Stimulated activated CD8-positive, alpha-beta memory T cell treated with anti-CD3 and anti-CD28 coated beads, Interleukin-4, amount 100 ng/mL, for 48 hours (primary cell): ENCODE measurements at places on chromosomes 2 and 18.

- DNase-seq = no peak
Measured at GRCh38 chr2:23772684-23773083, 154.2 kb downstream of the ATAD2B start.

DNA sequence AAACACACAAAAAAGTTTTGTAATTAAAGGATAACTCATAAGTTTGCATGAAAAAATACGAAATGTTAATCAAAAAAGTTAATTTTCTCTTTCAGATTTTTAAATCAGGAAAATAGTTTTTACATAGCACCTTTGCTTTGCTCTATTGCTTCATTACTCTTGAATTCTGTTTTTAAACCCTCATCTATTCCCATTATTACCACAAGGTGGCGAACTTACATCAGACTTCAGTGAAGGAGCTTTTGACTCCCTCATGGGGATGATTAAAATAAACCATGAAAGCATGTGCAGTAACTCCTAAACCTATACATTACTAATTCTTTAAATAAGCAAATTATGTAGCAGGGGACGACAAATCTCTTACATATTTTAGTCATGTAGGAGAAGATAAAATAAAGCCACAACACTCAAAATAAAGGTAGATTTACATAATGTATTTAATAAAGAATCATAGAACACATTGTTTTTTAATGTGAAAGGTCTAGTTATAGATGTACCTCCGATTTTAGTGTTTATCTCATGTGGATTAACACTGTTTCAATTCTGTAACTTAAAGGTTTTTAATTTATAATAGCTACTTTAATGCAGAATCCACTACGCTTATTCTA, 105.2 kb downstream of the NETO1 start:
- DNase-seq = no peak

DNA sequence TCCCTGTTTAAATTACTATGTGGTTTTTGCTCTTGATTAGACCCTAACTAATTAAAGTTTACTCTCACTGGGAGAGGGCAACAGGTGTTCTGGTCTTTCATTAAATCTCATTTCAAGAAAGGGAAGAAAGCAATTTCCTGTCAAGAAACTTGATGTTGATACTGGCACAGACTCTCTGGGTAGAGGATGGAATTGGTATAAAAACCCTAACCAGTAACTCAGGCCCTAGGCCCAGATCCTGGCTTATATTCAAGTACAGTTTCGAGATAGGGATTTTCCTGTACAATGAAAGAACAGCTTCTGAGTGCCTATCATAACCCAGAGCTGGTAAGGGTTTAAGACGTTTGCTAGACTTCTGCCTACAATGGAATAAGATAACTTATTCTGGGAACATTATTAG, 61.6 kb upstream of the ACYP2 start:
- no peak for DNase-seq

- no peak for DNase-seq
Measured at GRCh38 chr18:3410273-3410672, 39.7 kb upstream of the TGIF1 start.

DNA sequence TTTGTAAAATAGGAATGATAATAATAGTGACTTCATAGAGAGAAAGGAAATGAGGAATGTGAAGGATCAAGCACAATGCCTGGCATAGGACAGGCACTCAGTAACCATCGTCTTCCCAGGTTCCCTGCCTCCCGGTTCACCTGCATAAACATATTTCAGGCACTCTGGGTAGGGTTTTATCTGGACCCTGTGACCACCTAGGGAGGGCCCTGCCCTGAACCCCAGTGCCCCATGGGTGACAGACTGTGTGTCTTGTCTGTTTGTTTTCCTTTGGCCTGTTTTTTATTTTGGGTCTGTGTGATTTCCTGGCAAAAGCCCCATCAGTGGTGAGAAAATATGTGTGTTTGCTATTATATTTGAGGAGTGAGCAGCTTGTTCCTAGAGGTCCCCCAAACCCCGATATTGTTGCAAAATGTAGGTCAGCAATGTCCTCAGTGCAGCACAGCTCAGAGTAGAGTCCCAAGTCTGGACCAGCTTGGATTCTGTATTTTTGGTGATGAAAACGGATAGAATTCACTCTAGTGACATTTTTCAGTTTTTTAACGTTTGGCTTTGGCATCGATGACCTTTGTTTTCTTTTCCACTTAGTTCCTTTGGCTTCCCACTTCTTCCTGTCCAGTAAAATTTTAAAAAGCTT, 9.6 kb upstream of the NT5C1B start:
- DNase-seq = no peak

DNA sequence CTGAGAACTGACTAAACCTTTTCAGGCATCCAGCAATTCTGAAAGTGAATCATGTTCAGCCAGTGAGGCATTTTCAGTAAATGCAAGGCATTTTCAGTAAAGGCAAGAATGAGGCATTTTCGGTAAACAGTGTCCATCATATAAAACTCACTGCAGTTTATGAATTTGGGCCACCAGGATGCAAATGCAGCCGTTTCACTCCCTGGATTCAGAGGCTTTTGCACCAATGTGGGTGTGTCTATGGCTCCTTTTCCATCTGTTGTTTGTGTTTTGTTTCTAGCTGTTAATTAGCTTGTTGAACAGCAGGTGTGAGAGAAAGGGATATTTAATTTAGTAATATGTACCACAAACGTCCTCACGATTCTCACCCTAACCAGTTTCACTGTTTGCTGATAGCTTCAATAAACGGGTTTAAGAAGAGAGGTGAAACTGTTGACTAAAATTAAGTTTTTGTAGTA, 116.3 kb upstream of the PGAP1 start:
- no peak for DNase-seq

DNA sequence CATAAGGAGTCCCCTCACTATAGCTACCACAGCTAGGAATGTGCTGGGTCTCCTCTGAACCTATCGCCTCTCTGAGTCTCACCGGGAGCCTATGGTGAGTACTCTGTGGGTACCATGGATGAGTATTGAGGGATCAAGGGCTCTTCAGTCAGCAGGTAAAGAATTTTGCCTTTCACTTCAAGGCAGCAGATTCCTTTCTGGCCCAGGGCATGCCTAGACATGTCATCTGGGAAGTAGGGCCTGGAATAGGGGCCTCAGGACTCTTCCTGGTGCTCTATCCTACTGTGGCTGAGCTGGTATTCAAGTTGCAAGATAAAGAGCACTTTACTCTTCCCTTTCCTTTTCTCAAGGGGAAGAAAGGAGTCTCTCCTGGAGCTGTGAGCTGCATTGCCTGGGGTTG, 85.6 kb upstream of the LHCGR start:
- no peak for DNase-seq

DNA sequence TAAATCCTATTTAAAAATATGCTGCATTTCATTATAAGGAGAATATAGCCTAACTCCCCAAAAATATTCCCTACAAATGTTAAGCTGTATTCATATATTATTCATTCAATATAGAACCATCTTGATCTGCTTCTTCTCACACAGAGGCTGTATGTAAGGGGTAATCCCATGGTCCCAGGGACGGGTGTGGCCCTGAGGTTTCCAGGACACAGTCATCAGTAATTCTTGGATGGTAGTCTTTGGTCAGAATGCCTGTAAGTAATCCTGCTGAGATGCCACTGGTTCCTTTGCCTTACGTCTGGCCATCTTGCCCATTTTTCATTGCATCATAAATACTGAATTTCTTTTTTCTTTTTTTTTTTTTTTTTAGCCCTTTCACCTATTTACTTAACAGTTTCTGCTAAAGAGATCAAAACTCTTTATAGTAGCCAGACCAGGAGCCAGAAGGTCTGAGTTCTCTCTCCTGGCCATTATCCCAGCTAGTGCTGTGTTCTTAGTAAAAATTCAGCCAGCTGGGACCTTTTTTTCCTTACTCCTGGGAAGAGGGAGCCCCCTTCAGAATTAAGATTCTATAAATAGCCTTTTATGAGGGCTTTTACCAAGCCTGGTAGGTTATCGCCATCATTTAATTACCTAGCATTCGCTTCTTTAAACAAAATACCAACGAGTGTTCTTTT, 134.9 kb downstream of the SOX11 start:
- DNase-seq = no peak

DNA sequence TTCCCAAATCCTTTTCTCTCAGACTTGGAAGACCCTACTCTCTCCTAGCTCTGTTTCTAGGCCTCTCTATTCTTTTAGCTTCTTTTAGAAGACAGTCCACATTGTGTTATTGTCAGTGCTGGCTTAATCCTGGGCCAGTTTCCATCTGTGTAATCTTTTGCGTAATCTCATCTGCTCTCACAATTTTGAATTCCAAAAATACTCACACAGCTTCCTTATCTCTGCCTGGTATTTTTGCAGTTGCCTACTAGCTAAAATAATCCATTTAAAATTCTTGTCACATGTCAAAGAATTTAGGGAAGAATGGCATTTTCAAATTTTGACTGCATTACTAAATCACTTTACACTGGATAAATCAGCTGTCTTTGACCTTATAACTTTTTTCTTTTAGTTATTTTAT, 200.6 kb upstream of the MEX3C start:
- no peak for DNase-seq

DNA sequence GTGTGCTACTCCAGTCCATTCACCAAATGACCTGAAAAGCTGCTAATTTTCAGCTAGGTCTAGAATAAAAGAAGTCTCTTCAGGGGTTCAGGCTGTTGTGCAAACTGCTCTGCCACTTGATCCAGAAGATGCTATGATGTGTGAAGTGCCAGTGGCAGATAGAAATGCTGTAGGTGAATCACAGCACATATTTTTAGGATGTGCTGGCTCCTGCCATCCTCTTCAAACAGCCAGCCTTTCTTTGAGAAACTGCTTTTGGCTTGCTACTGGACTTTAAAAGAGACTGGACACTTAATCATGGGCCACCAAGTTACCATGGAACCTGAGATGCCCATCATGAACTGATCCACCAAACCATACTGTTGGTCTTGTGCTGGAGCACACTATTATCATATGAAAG, 322.1 kb downstream of the EN1 start:
- DNase-seq = no peak

GRCh38 chr2:5433855-5434254, 258.3 kb upstream of the SOX11 start:
- DNase-seq = no peak

DNA sequence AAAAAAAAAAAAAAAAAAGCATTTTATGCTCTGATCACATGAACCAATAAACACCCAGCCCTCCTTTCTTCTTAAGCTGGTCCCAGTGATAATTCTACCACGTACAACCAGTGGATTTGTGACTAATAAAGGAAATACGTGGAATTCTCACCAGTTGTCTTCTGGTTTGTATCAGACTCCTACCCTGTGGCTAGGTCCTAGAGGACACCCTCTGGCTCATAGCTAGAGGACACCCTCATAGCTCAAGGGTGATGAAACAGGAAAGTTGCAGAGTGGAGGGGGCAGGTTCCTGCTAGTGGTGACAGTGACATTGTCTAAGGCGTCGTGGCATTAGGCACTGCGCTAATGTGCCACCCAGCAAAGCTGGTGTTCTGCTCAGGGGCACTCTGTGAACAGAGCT, 167.8 kb downstream of the BCL11A start:
- DNase-seq = no peak

DNA sequence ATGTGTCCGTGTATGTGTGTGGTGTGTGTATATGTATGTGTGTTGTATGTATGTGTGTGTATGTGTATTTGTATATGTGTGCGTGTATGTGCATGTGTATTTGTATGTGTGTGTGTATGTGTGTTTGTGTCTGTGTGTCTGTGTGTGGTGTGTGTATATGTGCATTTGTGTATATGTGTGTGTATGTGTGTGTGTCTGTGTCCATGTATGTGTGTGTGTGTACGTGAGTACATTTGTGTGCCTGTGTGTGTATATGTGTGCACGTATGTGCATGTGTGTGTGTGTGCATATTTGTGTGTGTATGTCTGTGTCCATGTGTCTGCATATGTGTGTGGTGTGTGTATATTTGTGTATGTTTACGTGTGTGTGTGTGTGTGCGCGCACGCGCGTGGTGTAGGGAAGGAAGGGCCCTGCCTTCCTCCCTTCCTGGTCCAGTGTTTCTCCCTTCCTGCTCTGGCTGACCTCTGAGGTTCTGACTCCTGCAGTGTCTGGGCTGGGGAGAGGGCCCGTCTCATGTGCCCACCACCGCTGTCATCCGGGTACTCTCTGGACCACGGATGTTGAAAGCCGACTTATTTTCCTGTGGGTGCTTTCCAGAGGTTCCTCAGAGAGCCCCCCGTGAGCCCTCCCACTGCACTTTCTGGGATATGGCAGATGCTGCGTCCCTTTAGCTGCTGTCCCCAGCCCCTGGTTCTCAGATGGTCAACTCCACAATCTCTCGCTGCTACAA, 209.5 kb downstream of the DYSF start:
- DNase-seq = no peak

GRCh38 chr18:774811-775210, 37.2 kb downstream of the YES1 start:
- DNase-seq = no peak

DNA sequence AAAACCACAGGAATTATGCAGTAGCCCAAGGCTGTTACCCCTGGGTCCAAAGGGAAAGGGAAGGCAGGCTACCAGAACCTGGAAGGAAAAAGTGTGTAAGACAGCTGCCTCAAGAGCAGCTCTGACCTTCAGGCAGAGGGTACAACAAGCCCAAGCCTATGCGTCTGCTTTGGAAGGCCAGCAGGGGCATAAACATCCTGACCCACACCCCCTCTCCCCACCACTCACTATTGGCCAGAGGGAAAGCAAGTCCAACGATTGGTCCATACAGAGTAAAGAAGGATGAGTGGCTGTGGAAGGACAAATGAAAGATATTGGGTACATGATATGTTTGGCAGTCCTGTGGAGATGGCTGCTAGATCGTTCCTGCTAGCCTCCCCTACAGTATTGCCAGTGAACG, 227.6 kb upstream of the HNRNPA3 start:
- no peak for DNase-seq

DNA sequence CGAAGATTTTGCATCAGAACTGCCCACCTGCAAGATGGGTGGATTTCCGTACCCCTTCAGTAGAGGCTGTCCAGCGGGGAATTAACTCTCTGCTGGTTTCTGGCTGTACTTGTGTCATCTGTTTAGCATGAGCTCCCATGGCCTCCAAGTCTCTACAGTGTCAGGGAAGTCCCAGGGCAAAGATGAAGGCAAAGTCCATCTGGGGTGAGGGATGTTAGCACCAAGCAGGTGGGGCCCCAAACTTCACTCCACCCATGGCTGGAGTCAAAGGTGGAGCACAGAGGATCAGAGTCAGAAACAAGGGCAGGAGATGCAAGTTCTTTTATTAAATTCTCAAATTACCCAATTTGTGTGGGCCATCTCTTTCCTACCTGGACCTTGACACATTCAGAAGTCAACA, 78.0 kb downstream of the TNFRSF11A start:
- DNase-seq = no peak

- DNase-seq = no peak
Measured at GRCh38 chr2:232488097-232488711, 570 bp upstream of the ECEL1 start.
